Calu3 (cell line): ENCODE measurements at places on chromosomes 3 and 15.

DNA sequence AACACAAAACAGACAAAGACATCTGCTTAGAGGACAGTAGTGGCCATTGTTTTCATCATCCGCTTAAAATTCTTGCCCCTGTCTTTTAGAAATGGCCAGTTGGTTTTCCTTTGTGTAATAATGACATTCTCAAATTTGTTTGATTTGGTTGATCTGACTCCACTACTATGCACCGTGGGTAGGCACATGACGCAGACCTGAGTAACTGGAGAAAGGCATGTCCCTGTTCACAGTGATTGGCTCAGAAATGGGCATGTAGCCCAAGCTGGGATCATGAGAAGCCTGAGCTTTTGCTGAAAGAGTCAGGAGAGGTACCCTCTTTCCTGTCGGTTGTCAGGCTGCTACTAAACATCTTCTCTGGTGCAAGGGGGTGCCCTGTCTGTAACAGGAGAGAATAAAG lies 36.6 kb upstream of the MAGI1 start:
- DNase-seq, result no peak

GRCh38 chr3:170811928-170812591 lies 57.9 kb downstream of the RPL22L1 start:
- peak; percentile 86 for DNase-seq

- DNase-seq, result no peak
Measured at GRCh38 chr15:40974879-40975278, 21.6 kb downstream of the CHAC1 start.

DNA sequence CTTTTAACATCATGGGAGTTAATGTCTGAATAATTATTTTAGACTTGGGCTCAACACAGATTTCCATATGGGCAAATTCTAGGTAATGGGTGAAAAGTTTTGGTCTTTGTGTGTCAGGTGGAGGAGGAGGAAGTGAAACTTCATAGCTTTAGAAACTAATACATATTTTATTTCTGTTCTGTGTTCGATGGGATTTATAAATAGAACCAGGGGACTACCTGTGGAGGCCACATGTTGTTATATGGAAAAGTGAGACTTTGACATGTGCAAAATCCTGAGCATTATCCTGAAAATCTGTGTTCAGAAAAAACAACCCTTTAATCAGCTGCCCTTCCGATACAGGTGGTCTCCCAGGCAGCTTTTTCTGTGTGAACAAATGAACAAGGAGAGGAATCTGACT lies 209.5 kb downstream of the SOX2 start:
- no peak for DNase-seq

DNA sequence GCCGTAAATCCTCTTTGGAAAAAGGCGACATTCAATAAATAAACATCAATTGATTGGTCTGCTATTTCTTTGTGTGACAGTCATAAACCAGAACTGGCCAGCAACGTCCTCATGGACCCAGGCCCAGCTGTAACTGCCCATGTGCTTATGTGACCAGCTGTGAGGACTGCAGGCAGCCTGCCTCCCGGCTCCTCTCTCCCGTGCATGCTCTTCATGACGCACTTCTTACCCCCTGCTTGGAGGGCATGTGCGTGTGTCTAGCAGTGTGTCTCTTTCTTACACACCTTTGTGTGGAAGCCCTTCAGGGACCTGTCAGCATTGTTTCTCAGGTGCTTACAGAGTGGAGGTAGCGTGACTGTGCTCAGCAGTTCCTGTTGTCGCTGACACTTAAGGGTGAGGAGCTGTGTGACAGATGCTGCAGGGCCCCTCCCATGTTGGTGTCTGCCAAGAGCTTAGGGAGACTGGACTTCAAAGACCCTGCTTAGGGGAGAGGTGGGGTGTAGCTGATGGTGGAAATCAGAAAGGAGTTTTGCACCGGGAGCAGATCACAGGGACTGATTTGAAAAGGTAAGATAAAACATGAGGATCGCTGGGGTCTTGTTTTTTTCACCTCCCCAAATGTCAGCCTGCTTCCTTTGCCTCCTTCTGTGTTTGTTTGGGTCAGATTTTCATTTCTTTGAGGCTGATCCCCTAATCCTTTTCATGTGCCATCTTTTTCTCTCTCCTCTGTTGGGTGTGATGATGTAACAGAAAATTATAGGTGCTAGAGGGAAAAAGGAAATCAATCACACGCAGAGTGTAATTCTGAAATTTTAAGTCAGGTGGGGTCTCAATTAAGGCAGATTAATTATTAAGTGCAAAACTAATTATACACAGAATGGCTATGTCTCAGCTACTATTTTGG lies 2.1 kb downstream of the PODXL2 start:
- no peak for DNase-seq

GRCh38 chr3:14988988-14989394 lies 41.6 kb downstream of the NR2C2 start:
- DNase-seq, result no peak

- DNase-seq, result peak; percentile 59
Measured at GRCh38 chr3:85576091-85576690, 617.4 kb downstream of the CADM2 start.

DNA sequence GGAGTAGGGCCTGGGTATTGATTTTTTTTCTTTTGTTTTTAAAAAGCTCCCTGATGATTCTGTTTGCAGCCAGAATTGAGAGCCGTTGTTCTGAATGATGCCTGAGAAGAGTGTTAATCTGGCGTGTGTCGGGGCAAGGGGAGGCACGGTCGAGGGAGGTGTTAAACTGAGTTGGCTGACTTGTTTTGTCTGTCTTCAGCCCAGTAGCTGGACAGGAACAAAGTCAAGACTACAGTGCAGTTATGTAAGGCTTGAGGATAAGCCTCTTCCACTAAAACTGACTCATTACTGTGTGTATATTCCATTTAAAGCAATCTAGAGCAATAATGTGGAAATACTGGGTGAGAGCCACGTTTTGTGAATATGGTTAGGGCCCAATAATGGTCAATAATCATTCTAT lies 119.0 kb upstream of the DLG1 start:
- DNase-seq, result no peak

GRCh38 chr3:44674211-44674610 lies 25.7 kb downstream of the ZNF35 start:
- no peak for DNase-seq

- DNase-seq, result no peak
Measured at GRCh38 chr3:57652203-57652602, 40.7 kb downstream of the DENND6A start.

DNA sequence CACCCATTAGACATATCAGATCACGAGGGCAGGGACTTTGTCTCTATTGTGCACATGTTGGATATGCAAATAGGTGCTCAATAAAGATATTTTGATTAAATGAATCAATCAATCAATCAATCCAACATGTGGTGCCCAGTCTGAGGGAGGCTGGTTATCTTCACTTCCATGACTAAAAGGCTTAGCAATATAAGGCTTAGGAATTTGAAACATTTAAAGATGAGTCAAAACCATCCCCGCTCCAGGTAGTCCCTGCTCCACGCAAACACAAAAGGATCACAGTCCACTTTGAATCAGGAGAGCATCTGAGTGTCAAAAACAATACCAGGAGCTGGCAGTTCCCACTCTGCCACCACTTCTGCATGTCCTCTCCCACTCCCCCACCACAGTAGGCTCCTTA lies 25.8 kb upstream of the PRICKLE2 start:
- DNase-seq, result no peak

DNA sequence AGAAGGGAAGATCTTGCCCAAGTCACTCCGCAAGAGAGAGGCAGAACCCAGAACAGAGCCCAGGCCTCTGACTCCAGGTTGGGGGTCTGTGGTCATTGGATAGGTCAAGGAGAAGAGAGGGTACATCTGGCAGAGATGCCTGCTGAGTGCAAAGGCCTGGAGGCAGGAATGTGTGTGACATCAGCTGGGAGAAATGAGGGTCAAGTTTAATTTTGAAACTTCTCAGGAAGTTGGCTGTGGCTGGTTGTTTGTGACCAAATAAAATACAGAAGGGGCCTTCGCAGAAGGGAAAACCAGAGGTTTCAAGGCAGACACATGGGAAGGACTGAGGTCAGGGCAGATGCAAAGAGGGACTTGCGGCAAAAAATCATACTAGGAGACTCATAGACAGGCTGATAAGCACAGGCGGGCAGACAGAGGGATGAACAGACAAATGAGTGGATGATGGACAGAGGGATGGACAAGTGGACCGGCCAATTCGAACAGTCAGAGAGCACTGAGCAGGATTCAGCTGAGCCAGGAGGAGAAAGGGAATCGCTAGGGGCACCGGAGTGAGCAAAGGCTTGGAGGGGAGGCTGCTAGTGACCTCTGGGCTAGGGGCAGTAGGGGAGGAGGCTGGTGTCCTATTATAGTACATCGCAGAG lies 28.8 kb upstream of the CACNA2D2 start:
- DNase-seq, result no peak

DNA sequence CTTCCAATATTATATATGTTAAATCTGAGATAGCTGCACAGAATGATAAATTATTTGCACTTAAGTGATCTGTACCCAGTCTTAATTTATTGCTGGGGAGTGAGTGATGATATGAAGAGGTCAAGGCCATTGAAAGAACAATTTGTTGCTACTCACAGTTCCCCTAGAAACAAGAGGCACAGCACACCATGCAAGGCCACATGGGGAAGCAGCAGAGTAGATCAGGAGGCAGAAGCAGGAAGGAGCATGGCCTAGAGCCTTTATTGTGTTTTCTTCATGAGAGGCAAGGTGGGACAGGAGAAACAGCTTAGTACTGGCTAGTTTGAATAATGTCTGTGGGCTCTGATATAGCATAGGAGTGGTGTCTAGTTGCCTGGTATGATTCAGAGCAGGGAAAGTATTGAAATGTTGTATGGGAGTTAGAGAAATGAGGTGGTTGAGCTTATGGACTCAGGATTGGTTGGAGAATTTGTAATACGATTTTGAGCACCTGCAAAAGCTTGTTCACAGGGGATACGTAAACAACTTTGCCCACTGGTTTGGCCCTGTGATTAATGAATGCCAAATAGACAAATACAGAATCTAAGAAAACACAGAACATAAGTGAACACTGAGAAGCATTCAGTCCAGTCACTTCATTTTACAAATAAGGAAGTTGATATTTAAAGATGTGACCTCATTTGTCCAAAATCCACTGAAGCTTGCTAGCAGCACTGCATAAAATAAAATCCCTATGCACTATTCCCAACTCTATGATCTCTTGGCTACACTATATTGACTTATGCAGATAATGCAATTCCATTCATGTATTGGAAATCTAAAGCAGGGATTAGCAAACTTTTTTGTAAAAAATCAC lies 71.7 kb downstream of the TMCO5A start:
- DNase-seq, result no peak

GRCh38 chr15:39247574-39247973 lies 333.3 kb upstream of the THBS1 start:
- DNase-seq, result no peak

- no peak for DNase-seq
Measured at GRCh38 chr3:25834346-25834745, 44.5 kb downstream of the OXSM start.

DNA sequence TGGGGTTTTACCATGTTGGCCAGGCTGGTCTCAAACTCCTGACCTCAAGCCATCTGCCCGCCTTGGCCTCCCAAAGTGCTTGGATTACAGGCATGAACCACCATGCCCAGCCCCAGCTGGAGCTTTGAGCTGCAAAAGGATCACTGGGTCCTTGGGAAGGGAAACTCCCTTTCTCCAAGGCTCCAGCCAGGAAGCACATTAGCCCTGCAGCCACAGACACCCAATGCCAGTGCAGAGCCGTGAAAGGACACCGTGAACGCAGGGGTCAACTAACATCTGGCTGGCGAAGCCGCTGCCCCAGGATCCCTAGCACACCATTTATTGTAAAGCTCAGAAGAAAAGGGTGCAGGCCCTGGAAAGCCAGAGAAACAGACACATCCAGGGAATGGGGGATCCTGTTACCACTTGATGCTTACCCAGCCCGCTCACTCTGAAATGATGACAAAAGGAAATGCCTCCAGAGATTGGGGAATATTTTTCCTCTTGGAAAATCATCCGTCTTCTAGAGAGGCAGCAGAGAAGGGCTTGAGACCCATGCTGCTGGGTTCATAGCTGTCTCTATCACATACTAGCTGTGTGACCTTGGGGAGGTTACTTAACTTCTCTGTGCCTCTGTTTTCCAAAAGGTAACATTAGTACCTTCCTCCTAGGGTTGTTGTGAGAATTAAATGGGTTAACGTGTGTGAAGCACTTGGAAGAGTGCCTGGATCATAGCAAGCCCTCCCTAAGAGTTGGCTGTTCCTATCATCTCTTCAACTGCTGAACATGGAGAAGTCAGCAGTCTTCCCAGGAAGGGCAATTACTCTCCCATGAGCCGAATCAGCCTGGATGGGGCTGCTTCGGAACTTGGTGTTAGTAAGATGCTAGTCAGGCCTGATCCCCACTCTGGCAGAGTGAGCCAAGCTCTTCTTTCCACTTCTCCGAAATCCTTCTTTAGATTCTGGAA lies 40.8 kb downstream of the LMCD1 start:
- no peak for DNase-seq

- peak; percentile 42 for DNase-seq
Measured at GRCh38 chr15:96320703-96321638, 9.5 kb upstream of the NR2F2 start.
